ENCODE measurements at places on chromosomes 11 and 22. TPM values are rescaled to one million over a fixed set of nuclear protein-coding genes. Genes with fewer than 3 reads are reported as not detected.

DNA sequence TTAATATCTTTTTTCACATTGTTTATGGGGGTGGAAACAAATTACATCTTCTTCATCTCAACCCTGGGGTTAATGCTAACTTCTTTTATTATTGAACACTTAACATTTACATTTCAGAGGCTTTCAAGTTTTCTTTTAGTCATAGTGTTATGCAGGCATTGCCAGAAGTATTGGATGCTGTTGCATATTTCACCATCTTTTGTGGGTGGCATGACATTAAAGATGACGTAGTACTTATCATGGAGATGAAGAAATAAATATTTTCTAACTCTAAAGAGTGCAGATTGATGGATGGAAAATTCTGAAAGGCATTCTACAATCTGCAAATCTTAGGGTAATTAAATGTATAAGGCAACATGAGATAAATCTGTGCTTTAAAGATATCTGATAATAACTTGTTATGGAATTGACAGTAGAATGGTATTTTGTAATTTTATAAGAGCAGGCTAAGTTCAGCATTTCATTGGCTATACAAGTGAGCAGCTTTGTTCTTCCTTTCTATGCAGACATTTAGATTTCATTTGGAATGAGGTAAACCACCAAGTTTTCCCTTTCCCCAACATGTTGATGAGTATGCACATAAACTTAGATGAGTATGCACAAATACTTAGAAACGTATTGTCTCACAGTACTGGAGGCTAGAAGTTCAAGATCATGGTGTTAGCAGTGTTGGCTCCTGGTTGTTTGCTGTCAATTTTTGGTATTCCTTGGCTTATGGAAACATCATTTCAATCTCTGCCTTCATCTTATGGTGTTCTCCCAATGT lies 924.4 kb downstream of the METTL15 start:
- DNase-seq: no peak

DNA sequence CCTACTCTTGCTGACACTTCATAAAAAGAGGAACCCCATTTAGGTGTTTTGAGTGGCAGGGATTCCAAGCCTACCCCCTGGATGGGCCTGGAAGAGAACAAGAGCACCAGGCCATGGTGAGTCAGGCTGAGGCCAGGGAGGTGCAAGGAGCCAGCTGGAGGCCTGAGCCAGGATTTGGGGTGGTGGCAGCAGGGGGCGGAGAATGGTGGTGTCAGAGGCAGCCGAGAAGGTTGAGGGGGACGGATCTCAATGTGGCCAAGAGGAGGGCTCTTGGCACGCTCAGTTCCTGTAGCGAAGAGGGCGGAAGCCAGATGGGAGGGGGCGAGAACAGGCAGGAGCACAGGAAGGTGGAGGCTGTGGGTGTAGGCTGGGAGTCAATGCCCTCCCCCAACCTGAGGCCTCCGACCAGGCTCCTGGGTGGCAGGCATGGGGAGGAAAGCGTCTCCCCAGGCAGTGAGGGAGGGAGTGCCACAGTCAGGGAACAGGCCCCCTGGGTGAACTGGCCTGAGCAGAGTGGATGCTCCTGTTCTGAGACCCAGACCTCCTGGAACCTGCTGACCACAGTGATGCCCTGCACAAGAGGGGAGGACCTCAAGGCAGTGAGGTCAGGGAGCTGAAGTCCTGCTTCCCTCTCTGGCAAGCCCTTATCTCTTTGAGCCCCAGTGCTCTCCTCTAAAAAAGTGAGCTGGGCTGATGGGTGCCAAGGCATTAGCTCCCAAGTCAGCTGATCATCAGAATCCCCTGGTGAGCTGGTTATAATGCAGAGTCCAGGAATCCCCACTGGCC lies 13.9 kb downstream of the RTN4RL2 start:
- DNase-seq: no peak

DNA sequence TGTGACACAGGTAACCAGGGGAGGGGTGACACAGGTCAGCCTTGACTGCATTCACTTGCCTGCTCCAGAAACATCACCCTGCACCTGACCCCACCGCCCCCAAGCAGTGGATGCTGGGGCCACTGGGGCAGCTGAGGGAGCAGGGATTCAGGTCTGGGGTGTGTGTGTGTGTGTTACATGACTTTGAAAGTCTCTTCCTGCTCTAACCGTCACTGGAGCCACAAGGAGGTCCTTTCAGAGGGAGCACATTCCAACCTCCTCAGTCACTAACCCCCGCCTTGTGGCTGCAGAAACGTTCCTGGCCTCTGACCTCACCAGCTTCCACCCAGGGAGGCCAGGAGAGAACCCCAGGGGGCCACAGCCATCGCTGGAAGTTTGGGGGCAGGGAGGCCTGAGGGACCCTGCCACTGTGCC lies 2.9 kb upstream of the FOSL1 start:
- DNase-seq: no peak

Gene SPON1
- total RNA-seq: 20.6 TPM

DNA sequence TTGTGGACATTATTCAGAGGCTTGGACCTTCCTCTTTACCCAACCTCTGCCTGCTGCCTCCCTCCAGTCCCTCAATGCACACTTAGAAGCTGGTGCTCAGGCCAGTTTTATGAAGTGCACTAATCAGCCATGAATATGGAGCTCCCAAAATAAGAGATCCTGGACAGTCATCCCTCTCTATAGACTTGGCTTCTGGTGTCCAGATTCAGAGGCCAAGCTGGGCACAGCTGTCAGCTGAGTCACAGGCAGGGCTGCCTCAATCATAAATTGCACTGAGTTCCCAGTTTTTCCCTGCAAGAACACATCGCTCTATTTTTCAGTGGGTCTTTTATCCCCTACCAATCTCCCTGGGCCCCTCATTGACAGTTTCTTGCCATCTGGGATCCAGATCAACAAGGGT lies 161.7 kb upstream of the CADM1 start:
- no peak for DNase-seq

DNA sequence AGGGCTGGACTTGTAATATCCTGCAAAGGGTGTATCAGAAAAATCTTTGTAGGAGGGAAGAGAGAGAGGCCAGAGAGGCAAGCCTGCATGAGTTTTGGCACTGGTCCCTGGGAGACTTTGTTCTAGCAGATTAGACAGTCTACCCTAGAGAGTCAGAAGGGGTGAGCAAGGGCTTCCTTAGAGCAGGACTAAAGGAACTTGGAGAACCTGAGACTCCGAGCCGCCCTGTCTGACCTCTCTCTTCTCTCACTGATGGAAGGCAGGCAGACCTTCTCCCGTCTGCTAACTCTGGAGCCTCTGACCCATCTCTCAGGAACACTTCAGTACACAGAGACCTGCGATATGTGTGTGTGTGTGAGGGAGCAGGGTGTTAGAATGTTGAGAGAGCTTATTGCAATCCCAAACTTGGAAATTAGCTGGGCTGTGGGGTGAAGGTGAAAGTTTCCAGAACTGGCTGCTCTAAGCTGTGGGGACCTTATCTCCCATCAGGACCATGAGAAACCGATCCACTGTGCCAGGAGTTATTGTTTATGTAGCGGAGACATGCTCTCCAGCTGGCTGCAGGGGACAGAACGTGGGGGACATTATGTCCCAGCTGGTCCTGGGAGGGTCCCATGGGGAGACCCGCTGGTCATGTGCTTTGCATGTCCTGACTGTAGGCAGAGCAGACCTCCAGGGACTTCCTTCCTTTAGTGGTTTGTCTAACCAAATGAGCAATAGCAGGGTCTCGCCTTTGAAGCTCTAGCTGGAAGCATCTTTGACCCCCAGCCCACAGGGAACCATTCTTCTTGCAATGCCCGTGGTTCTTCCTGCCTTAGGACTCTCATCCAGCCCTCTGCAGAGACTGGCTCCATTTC lies 51.1 kb downstream of the TIMP3 start:
- peak; percentile 40 for DNase-seq

Data from thoracic aorta (tissue), 2 donors.